ENCODE measurements at places on chromosomes 6 and 20.

DNA sequence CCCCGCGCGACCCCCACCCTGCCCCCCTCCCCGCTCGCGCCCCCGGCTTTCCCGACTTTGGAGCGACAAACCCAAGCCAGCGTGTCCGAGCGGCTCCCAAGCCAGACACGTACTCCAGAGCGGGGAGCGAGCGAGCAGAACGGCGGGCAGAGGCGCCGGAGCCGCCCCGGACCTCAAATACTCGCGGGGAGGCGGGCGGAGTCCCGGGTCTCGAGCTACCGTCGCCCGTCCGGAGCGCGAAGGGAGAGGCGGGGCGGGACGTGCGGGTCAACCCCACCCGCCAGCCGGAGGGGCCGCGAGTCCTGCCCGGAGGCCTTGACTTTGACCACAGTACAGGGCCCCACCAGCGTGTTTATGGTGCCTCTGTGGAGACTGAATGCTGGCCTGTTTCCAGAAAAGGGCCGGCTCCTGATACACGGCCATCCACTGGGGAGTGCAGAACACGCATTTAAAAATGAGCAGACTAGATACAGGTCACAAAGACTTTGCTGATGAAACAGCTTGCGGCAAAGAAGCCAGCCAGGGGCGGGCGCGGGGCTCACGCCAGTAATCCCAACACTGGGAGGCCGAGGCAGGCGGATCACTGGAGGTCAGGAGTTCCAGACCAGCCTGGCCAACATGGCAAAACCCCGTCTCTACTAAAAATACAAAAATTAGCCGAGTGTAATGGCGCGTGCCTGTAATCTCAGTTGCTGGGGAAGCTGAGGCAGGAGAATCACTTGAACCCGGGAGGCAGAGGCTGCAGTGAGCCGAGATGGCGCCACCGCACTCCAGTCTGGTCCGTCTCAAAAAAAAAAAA is at the start of gene SERPINB6:
SERPINB6 (minus strand) TSS at position 148 of the 799 bp plus-strand sequence. CDS start 12,235 bp downstream, outside the sequence.
- peak; percentile 89 for DNase-seq

DNA sequence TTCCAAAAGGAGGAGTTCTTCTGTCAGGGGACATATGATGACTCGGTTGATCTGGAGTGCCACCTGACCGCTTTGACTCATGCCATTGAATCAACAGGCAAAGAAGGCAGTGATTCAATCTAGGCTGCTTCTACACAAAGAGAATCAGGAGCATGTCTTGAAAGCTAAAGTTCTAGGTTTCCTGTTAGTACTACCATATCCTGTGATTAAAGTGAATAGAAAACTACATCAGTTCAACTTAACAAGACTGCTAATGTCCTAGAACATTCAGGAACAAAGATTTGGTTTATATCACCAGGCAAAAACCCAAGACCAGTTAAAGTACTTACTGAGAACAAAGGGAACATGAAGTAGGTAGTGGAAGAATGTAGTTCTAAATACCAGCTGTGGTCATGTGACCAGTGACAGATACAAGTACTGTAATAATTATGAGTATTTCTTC is 216.8 kb upstream of the SGK1 start:
- DNase-seq: no peak

DNA sequence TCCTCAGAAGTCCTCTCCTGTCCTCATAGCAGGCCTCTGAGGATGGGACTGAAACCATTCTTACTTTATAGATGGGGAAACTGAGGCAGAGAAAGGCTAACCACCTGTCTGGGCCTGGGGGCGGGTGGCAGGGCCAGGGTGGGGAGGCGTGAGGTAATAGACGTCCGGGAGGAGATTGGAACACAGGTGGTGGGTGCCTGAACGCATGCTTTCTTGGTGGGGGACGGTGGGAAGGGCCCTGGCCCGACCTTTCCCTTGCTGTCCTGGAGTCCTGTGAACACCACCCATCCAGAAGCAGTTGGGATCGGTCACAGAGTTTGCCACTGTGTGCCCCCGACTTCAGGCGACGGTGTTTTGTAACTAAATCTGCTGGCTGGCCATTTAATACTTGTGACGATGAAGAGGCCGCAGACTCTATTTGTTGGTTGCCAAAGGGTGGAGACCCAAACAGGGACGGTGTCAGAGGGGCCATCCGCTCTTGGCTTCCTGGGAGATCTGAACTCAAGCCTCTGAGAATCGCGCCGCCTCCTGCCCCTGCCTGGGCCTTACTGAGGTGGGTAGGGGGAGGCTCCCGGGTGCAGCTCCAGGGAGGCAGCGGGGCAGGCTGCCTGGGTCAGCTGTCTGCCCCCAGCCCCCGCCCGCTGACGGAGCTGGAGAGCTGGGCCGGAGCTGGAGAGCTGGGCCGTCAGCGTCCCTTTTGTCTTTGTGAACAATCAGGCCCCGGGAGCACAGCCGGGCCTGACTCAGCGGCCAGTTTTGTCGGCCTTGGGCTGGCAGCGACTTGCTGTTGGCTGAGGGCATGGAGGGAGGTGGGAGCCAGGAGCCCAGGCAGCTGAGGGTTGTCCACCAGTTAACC is 4.1 kb downstream of the RBM38 start:
- DNase-seq: peak; percentile 80

DNA sequence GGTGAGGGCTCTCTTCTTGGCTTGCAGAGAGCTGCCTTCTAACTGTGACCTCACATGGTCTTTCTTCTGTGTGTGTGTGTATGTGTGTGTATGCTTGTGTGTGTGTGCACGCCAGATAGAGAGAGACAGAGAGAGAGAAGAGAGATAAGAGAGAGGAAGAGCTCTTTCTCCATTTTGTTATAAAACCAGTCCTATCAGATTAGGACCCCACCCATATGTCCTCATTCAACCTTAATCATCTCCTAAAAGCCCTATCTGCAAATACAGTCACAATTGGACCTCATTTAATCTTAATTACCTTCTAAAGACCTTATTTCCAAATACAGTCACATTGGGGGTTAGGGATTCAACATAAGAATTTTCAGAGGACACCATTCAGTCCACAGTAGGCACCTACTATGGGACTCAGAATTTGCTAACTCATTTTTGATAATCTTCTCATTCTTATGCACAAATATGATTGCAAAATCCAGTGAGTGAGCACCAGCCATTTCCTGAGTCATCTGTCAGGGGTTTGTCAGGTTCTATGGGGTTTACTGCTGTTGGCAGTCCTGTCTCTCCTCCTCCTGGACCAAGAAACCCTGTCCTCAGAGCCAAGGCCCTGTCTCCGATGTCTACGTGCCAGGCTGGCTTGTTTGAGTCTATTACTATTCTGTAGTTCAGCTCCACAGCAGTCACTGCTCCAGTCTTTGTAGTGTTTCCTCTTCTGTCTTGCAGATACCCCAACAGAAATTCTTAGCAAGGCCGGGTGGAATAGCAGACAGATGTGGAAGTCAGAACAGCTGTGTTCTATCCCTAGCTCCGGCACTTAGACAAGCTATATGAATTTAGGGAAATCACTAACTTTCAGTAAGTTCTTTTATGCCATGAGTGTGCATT is 59.0 kb upstream of the FAM184A start:
- DNase-seq: no peak

DNA sequence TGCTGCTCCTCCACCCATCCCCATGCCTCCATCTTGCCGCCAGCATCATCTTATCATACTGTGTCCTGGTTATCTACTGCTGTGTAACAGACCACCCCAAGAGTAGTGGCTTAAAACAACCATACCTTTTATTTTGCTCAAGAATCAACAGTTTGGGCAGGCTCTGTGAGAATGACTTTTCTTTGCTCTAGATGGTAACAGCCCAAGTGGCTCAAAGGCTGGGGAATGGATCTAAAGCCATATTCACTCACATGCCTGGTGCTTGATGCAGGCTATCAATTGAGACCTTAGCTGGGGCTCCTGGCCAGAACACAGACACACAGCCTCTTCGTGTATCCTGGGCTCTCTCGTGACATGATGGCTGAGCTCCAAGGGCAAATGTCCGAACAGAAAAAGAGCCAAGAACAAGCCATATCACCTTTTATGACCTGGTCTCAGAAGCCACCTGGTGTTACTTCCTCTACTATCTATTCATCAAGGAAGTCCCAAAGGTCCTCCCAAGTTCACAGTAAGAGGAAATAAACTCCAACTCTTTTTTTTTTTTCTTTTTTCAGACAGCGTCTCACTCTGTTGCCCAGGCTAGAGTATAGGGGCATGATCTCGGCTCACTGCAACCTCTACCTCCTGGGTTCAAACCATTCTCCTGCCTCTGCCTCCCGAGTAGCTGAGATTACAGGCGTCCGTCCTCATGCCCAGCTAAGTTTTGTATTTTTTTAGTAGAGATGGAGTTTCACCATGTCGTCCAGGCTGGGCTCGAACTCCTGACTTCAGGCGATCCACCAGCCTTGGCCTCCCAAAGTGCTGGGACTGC is 159.3 kb upstream of the JARID2 start:
- DNase-seq: no peak

DNA sequence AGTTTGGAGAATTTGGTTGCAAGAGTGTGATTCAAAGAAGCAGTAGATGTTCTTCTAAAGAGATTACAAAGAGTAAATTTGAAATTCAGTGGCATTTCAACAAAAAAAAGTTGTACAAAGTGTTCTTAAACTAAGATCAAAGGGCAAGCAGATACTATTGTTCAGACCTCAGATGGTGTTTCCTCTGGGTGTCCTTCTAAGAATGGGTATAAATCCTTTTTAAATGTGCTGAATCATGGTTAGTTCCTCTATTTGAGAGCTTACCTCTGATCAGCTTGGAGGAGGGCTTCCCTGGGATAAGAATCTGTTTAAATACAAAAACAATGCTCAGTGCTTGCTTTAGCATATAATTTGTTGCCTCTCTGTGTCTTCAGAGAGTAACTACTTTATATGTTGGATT is 6.3 kb downstream of the BMP6 start:
- DNase-seq: no peak

- no peak for DNase-seq
Measured at GRCh38 chr20:2458919-2459499, 11.6 kb downstream of the SNRPB start.
